ENCODE measurements at places on chromosomes 5 and 9. TPM values are rescaled to one million over a fixed set of nuclear protein-coding genes. Genes with fewer than 3 reads are reported as not detected.

- peaks cover 7% of the 10 kb centered on the region for H3K4me1 ChIP-seq
- peaks cover 16% of the 10 kb centered on the region for H3K27me3 ChIP-seq
- no peak overlapping the region for H3K4me3 ChIP-seq
Measured at GRCh38 chr9:125370786-125371185, 109.2 kb downstream of the GAPVD1 start.

DNA sequence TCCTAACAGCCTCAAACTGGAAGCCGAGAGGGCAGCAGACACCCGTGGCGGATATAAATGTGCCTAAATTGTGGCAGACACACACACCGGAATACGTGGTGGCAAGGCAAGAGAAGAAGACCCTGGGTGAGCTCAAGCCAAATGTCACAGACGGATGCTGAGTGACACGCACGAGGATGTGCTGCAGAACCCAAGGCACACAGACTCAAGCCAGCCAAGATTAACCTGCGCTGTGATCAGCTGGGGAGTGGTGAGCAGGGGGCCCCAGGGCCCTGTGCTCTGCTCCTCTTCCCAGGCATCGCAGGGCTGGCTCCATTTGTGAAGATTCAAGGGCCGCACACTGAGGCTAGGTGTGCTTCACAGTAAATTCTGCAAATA, 16.4 kb downstream of the SEMA4D start:
- H3K36me3 ChIP-seq: peaks cover 30% of the 10 kb centered on the region
- peak overlapping the region; percentile 19 for H3K27ac ChIP-seq
- H3K4me1 ChIP-seq: peaks cover 77% of the 10 kb centered on the region
- no peaks in the 10 kb centered on the region for H3K27me3 ChIP-seq

DNA sequence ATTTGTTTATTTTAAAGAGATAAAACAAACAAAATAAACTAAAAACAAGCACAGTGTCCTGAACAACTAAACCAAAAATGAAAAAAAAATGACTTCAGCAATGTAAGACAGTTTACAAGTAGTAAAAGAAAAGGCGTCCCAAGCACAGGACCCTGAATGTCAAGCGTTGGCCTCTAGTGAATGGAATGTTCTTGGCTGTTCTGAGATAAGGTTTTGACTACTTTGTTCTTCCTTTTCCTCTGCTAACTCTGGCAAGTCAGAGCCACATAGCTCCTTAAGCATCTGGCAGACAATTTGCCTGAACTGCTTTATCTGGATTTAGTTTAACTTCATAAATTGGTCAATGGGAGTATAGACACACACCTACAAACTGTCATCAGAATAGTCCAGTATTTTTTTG, 655.2 kb downstream of the ANXA1 start:
- no peaks in the 10 kb centered on the region for H3K36me3 ChIP-seq
- no peaks in the 10 kb centered on the region for H3K27me3 ChIP-seq
- no peaks in the 10 kb centered on the region for H3K4me1 ChIP-seq
- DNase-seq: no peak
- H3K27ac ChIP-seq: no peak overlapping the region
- H3K4me3 ChIP-seq: no peak overlapping the region

DNA sequence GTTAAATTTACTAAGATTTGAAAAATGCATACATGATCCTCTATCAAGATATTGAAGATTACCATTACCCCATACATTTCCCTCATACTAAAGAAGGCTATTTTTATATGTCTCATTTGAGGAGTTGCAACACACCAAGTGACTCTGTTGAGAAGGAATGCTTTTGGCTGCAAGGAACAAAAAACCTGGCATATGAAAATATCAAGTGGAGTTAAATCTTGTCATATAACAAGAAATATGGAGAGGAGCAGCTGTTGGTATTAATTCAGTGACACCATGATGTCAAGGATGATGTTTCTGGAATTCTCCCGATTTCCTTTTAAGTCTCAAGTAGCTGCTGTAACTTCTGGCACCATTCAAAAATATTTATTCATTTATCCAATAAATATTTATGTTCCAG, 193.8 kb downstream of the CSNK1G3 start:
- no peak for DNase-seq
- no peaks in the 10 kb centered on the region for H3K27me3 ChIP-seq
- H3K27ac ChIP-seq: no peak overlapping the region
- no peaks in the 10 kb centered on the region for H3K4me1 ChIP-seq
- H3K4me3 ChIP-seq: no peak overlapping the region
- H3K36me3 ChIP-seq: no peaks in the 10 kb centered on the region

DNA sequence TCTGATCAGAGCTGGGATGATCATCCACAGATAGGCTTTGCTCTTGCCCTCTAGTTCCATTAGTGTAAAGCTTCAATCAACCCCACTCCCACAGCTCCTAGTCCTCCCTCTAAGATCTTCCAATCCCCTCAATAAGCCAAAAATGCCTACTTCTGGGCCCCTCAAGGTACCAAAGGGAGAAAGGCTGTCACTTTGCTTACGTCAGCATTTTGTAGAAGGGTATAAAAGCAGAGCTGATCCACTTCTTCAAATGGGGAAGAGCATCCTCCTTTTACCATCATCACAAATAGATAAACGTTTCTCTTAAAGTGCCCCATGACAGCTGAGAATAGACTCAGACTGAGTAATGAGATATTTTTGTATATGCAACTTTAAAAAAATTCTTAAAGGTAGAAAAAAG, 13.1 kb upstream of the ADGRV1 start:
- no peak overlapping the region for H3K27ac ChIP-seq
- no peaks in the 10 kb centered on the region for H3K4me1 ChIP-seq
- DNase-seq: no peak
- H3K36me3 ChIP-seq: no peaks in the 10 kb centered on the region

DNA sequence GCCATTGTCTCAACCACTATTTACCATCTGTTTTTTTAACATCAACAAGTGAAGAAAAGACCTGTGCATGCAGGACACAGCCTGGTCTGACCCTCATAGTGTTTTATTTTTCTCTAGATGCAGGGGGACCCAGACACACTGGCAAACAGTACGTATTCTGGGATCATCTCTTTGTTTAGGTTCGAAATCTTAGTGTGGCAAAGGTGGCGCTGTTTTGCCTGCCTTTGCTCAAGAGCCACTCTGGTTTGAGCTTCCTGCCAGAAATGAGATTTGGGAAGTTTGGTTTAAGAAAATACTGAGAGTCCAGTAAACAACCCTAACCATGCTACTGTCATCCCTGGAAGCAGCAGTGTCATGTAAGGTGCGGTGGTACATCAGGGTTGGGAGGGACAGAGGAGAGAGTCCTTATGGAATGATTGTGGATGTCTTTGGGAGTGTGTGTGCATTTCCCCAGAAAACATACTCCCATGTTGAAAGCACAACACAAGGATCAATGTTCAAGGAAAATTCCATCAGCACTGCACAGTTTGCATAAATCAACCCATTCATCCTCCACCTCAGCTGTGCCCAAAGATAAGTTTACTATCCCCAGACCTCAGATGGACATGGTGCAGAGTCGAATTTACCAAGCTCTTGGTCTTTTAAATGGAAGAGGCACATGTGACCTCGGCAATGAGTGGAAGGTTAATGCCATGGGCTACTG, 34.0 kb upstream of the FLT4 start:
- no peak overlapping the region for H3K4me3 ChIP-seq
- peaks cover 38% of the 10 kb centered on the region for H3K4me1 ChIP-seq
- peak overlapping the region; percentile 96 for H3K27ac ChIP-seq
- no peaks in the 10 kb centered on the region for H3K36me3 ChIP-seq
- DNase-seq: no peak
- H3K27me3 ChIP-seq: no peaks in the 10 kb centered on the region

GRCh38 chr5:61290791-61291210, 41.3 kb upstream of the ZSWIM6 start:
- H3K27me3 ChIP-seq: no peaks in the 10 kb centered on the region
- H3K36me3 ChIP-seq: no peaks in the 10 kb centered on the region
- H3K4me1 ChIP-seq: no peaks in the 10 kb centered on the region
- no peak overlapping the region for H3K4me3 ChIP-seq
- DNase-seq: no peak

- H3K4me3 ChIP-seq: no peak overlapping the region
- DNase-seq: no peak
- H3K27ac ChIP-seq: no peak overlapping the region
- no peaks in the 10 kb centered on the region for H3K36me3 ChIP-seq
- H3K27me3 ChIP-seq: no peaks in the 10 kb centered on the region
- H3K4me1 ChIP-seq: no peaks in the 10 kb centered on the region
Measured at GRCh38 chr5:78058625-78059024, 235.9 kb downstream of the AP3B1 start.

DNA sequence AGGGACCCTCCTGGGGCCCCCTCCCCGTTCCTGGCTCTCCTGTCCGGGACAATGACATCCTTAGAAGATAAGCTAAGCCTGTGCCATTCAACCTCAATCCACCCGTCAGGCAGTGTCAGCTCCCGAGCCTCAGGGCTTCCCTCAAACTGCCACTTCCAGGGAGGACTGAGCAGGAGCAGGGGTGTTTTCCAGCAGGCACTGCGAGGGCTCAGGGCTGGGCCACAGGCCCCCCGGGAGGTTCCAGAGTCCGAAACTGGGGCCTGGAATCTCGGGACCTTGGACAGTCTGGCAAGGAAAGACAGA, 26.2 kb downstream of the LHX3 start:
- no peaks in the 10 kb centered on the region for H3K36me3 ChIP-seq
- no peak overlapping the region for H3K4me3 ChIP-seq
- DNase-seq: no peak

DNA sequence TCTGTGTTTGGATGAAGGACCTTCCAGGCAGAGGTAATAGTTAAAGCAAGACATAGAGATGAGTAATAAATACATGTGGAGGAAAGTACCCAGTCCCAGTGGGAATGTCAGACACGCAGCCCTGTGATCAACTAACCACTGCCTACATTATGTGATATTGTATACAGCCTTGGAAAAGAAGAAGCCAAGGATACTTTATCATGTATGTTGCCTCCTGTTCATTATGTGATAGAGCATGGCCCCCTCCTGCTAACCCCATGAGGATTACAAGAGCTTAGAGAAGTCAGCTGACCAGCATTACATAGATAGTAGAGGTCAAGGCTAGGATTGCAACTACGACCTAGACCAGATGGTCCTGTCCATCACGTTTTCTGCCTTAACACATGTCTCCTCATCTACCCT, 497.0 kb upstream of the TNC start:
- H3K27me3 ChIP-seq: no peaks in the 10 kb centered on the region
- H3K36me3 ChIP-seq: no peaks in the 10 kb centered on the region
- DNase-seq: no peak
- no peak overlapping the region for H3K27ac ChIP-seq

DNA sequence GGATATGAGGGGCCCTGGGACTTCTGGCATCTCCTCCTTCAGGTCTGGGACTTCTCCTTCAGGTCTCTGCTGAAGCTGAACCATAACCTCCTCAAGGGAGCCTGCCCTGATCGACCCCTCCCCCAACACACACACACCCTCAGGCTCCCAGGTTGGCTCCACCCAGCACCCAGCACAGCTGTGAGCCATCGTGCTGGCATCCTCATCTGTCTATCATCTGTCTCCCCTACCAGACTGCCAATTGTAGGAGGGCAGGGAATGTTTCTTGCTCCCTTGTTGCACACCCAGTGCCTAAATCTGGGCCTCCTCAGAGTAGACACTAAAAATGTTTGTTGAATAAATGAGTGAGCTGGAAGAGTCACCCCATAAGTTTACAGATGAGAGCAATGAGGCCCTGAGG, 71.4 kb downstream of the LRSAM1 start:
- DNase-seq: no peak
- H3K4me1 ChIP-seq: peaks cover 8% of the 10 kb centered on the region
- H3K27me3 ChIP-seq: peaks cover 4% of the 10 kb centered on the region
- H3K36me3 ChIP-seq: no peaks in the 10 kb centered on the region

Gene GAS1
- polyA plus RNA-seq: 64.3 TPM

Gene F2R
- 6.7 TPM for polyA plus RNA-seq

Gene PCDHB8
- polyA plus RNA-seq: 0.05 TPM

Gene SPATA31C1
- polyA plus RNA-seq: not detected

Gene FAT2
- 2.7 TPM for polyA plus RNA-seq

Gene C9orf50
- polyA plus RNA-seq: 0.23 TPM

Gene PCDHGB2
- polyA plus RNA-seq: 0.21 TPM

Measured in thymus (tissue), 14 donors.